ENCODE measurements at places on chromosomes 2 and 18. TPM values are rescaled to one million over a fixed set of nuclear protein-coding genes. Genes with fewer than 3 reads are reported as not detected.

CDH19 gene
- 1.1 TPM for polyA plus RNA-seq

HOXD8 gene
- 245 TPM for polyA plus RNA-seq

DNA sequence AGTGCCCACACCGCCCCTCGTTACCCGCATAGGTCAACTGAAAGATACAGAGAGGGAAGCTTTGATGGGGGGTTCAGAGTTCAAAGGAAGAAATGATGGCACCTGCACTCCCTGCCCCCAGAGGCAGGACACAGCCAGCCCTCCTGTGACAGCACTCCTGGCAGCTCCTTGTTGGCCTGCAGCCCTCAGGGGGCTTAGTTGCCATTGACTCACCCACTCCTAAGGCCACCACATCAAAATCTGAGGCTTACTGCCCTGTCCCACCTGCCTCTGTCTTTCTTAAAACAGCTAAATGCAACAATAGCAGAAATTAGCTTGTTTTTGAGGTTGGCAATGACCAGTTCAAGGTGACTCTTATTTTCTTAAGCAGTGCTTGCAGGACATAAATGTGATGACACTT is 31.6 kb upstream of the SLC35F6 start:
- no peak for DNase-seq

DNA sequence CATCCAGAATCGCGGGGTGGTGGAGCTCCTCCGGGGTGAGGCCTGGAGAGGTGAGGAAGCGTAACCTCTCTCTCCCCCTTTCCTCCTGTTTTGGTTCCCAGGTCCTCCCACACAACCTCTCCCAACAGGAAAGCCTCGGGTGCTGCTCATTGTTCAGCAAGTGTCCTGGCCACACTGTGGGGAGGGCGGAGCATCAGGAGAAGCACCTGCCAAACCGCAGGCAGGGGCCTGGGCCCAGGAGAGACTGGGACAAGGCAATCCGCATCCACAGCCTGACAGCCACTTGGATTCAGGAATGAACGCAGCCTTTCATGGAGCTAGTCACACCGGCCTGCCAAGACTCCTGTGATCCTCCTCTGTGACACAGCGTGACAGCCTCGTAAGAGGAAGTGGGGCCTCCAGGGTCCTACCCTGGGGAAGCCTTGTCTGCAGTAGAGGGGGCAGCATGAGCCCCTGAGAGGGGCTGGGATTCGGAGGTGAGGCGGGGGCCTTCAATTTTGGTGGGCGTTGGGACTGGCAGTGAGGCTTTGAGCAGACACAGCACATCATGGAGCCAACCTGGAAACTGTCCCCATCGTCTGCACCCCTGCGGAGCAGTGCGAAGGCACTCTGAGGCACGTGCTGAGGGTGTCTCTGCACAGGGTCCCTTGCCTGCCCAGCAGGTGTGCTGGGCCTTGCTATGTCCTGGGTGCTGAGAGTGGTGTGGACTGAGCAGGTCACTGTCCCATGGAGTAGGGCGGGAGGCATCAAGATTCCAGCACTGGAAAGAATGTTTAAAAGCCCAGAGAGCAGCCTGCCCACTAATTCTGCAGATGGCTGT is 62.2 kb downstream of the EDAR start:
- no peak for DNase-seq

- no peak for DNase-seq
These were observed 37.5 kb upstream of the CAB39 start for GRCh38 chr2:230674966-230675672.

Data from left renal pelvis (tissue), 4 donors.